ENCODE measurements at places on chromosomes 3 and 15.

DNA sequence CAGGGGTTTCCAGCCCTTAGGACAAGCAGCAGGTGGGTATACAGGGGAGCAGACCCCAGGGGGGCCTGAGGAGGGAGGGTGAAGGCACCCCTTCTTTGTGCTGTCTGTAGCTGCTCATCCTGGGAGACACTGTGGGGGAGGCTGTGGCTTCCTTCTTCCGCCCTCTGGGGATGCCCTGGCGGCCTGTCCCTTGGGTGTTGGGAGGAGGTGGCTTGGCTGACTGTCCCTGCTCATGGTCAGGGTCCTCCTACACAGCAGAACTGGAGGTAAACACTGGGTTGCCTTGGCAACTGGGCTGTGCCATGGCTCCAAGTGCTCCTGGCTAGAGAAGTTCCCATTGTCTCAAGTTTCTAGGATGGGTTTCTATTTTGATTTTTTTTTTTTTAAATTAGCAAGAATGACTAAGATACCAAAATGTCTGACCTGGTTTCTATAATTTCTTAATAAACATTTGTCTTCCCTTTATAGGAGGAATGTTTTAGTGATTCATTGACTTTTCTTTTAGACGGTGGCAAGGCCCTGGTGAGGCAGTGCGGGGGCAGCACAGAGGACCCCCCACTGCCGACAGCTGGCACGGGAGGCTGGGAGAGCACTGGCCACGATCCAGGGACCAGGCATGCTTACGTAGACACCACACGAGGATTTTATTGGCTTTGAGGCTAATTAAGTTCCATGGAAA lies 12.4 kb downstream of the KLF13 start:
- ATAC-seq = peak; percentile 72
- no peaks in the 10 kb centered on the region for H3K27me3 ChIP-seq
- no peak overlapping the region for H3K4me3 ChIP-seq
- peak overlapping the region; percentile 79 for H3K27ac ChIP-seq

DNA sequence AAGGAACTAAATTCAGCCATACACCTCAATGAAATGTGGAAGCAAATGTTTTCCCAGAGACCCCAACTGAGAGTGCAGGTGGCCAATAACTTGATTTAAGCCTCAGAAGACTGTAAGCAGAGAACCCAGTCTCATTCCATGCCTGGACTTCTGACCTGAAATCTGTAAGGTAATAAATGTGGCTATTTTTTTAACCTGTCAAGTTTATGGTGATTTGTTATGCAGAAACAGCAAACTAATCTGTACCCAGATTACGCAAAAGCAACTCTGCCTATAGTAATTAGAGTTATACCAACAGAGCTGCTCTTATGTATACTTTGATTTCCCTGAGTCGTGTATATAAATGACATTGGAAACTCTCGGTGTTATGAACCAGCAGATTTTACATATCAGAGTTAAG lies 534.0 kb upstream of the NAALADL2 start:
- no peaks in the 10 kb centered on the region for H3K27me3 ChIP-seq
- H3K4me1 ChIP-seq = no peaks in the 10 kb centered on the region
- no peak overlapping the region for H3K27ac ChIP-seq

DNA sequence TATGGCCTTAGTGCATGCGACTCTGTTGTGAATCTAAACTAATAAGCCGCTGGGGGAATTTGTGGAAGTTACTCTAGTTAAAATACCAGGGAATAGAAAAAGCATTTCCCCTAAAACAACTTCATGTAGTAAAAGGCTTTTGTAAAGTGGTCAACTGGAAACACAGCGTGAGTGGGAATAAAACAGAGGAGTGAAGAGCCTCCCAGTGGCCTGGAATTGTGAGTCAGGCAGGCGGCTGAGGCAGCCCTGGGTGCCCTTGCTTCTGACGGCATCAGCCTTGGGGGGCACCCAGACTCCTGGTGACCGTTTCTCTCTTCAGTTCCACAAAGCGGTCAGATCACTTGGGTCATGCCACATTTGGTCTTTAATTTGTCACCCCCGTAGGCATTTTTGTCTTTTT lies 108.4 kb downstream of the GHSR start:
- ATAC-seq = no peak
- H3K36me3 ChIP-seq = peaks cover 3% of the 10 kb centered on the region
- no peaks in the 10 kb centered on the region for H3K27me3 ChIP-seq
- H3K27ac ChIP-seq = no peak overlapping the region
- H3K4me3 ChIP-seq = no peak overlapping the region

GRCh38 chr15:98281130-98281529 lies 320.6 kb downstream of the ARRDC4 start:
- no peak overlapping the region for H3K27ac ChIP-seq
- no peaks in the 10 kb centered on the region for H3K36me3 ChIP-seq
- ATAC-seq = no peak
- H3K4me3 ChIP-seq = no peak overlapping the region
- peaks cover 29% of the 10 kb centered on the region for H3K27me3 ChIP-seq
- no peaks in the 10 kb centered on the region for H3K4me1 ChIP-seq

- H3K4me1 ChIP-seq = no peaks in the 10 kb centered on the region
- H3K27ac ChIP-seq = no peak overlapping the region
Observed at GRCh38 chr3:22101811-22102210, 350.8 kb upstream of the ZNF385D start.

GRCh38 chr3:183244219-183244618 lies 8.8 kb upstream of the B3GNT5 start:
- no peaks in the 10 kb centered on the region for H3K4me1 ChIP-seq
- no peaks in the 10 kb centered on the region for H3K36me3 ChIP-seq
- no peak overlapping the region for H3K27ac ChIP-seq
- no peak for ATAC-seq
- peaks cover 7% of the 10 kb centered on the region for H3K27me3 ChIP-seq

GRCh38 chr15:70625438-70625837 lies 137.9 kb downstream of the UACA start:
- H3K27me3 ChIP-seq = no peaks in the 10 kb centered on the region
- no peaks in the 10 kb centered on the region for H3K36me3 ChIP-seq
- H3K4me3 ChIP-seq = no peak overlapping the region
- H3K4me1 ChIP-seq = no peaks in the 10 kb centered on the region
- no peak for ATAC-seq

GRCh38 chr3:16329826-16330129 lies 64.8 kb downstream of the OXNAD1 start:
- peaks cover 27% of the 10 kb centered on the region for H3K36me3 ChIP-seq
- H3K4me3 ChIP-seq = no peak overlapping the region
- no peaks in the 10 kb centered on the region for H3K27me3 ChIP-seq
- ATAC-seq = no peak
- no peak overlapping the region for H3K27ac ChIP-seq

DNA sequence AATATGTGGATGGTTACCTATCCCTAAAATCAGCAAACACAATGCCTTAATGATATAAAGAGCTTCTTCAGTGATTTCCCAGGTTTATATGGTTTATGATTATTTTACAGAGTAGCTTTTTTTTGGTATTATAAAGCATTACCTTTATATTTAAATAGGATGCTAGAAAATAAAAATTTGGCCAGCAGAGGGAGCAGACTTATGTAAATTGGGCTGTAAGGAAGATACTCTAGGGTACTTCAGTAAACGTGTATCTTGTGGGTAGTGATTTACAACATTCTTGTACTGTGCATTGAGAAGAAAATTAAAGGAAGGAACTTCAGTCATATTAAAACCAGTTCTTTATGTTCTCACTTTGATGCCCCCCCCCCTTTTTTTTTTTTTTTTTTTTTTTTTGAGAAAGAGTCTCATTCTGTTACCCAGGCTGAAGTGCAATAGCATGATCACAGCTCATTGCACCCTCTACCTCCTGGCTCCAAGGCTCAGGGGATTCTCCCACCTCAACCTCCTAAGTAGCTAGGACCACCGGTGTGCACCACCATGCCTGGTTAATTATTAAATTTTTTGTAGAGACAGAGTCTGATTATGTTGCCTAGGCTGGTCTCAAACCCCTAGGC lies 167.9 kb downstream of the BBX start:
- no peak overlapping the region for H3K4me3 ChIP-seq
- H3K4me1 ChIP-seq = no peaks in the 10 kb centered on the region
- no peak for ATAC-seq

GRCh38 chr3:134704556-134704955 lies 53.7 kb upstream of the KY start:
- H3K27ac ChIP-seq = no peak overlapping the region
- H3K4me1 ChIP-seq = no peaks in the 10 kb centered on the region
- H3K4me3 ChIP-seq = no peak overlapping the region
- no peaks in the 10 kb centered on the region for H3K27me3 ChIP-seq
- no peak for ATAC-seq
- H3K36me3 ChIP-seq = no peaks in the 10 kb centered on the region

DNA sequence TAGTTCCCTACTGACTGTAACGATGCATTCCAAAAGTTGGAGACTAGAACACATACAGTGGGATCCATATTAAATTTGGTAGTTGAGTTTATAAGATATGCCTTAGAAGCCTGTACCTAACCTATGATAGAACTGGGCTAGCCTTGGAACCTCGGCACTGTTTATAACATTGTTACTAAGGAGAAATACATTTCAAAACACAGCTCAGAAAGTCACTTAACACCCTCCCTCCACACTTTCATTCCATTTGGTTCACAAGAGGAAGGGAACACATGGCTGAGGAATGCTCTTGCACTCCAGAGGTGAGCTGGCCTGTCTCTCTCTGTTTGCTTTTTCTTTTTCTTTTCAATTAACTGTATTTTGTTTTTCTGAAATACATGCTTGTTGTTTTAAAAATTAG lies 48.7 kb upstream of the TSC22D2 start:
- no peaks in the 10 kb centered on the region for H3K4me1 ChIP-seq
- ATAC-seq = no peak
- no peak overlapping the region for H3K27ac ChIP-seq
- H3K36me3 ChIP-seq = no peaks in the 10 kb centered on the region
- H3K4me3 ChIP-seq = no peak overlapping the region

- no peak overlapping the region for H3K27ac ChIP-seq
- no peaks in the 10 kb centered on the region for H3K4me1 ChIP-seq
- peaks cover 56% of the 10 kb centered on the region for H3K27me3 ChIP-seq
- ATAC-seq = no peak
Observed at GRCh38 chr15:80780416-80781221, 1.4 kb downstream of the CEMIP start.

GRCh38 chr3:116314476-116314875 lies 130.8 kb downstream of the LSAMP start:
- ATAC-seq = no peak
- H3K27ac ChIP-seq = no peak overlapping the region
- no peaks in the 10 kb centered on the region for H3K36me3 ChIP-seq
- no peaks in the 10 kb centered on the region for H3K27me3 ChIP-seq
- H3K4me3 ChIP-seq = no peak overlapping the region
- H3K4me1 ChIP-seq = no peaks in the 10 kb centered on the region

GRCh38 chr3:172467170-172467824 lies 19.0 kb upstream of the GHSR start:
- H3K27me3 ChIP-seq = no peaks in the 10 kb centered on the region
- H3K36me3 ChIP-seq = no peaks in the 10 kb centered on the region
- peaks cover 3% of the 10 kb centered on the region for H3K4me1 ChIP-seq
- no peak for ATAC-seq
- no peak overlapping the region for H3K4me3 ChIP-seq

GRCh38 chr3:191355406-191355805 lies 25.1 kb upstream of the UTS2B start:
- no peaks in the 10 kb centered on the region for H3K36me3 ChIP-seq
- H3K27me3 ChIP-seq = no peaks in the 10 kb centered on the region
- ATAC-seq = no peak
- peak overlapping the region; percentile 73 for H3K27ac ChIP-seq
- H3K4me1 ChIP-seq = peaks cover 26% of the 10 kb centered on the region
- H3K4me3 ChIP-seq = no peak overlapping the region

DNA sequence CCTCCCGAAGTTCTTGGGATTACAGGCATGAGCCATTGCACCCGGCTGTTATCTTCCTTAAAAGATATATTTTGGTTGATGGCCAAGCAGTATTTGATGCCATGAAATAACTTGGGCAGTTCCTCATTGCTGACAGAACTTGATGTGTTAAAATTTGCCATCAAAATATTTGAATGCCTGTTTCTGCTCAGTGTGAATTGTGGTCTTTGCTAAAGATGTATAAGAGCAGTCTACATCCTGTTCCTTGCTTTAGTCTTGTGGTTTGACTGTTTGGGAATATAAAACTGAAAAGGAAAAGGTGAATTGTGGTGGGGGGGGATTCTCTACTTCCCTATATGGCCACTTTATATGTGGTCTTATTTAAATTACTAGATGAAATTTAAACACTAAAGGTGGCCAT lies 14.0 kb downstream of the TRIM71 start:
- no peak overlapping the region for H3K4me3 ChIP-seq
- no peak for ATAC-seq
- no peaks in the 10 kb centered on the region for H3K36me3 ChIP-seq
- H3K4me1 ChIP-seq = no peaks in the 10 kb centered on the region

DNA sequence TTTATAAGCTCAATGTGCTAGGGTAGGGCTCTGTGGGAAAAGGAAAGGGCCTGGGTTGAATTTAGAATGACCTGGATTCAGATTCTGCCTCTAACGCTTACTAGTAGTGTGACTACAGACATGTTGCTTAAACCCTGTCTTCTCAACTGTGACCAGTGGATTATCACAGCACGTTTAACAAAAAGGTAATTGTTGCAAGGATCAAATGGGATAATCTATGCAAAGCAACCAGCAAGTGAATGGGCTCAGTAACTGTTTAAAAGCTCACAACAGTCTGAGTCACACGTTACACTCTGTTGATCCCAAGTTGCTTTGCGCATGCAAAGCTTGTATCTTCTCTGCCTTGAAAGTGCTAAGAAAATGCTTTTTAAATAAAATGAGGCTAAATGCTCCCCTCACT lies 236.5 kb downstream of the IL20RB start:
- no peak overlapping the region for H3K4me3 ChIP-seq
- H3K4me1 ChIP-seq = no peaks in the 10 kb centered on the region

DNA sequence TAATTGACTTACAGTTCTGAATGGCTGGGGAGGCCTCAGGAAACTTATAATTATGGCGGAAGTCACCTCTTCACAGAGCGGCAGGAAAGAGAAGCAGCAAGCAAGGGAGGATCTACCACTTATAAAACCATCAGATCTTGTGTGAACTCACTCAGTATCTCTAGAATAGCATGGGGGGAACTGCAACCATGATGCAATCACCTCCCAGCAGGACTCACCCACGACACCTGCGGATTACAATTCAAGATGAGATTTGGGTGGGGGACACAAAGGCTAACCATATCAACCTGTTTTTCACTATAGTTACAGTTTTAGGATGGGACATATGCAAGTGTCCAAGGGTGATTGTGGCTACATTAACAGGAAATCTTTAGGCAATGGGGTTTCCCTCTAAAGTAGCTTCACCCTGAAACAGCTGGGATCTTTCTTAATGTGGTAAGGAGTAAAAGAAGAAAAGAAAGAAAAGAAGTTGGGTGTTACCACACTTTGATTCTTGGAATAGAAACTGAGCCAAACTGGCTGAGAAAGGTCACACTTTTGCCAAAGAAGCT lies 453.8 kb downstream of the OTOL1 start:
- H3K27me3 ChIP-seq = no peaks in the 10 kb centered on the region
- ATAC-seq = no peak
- no peak overlapping the region for H3K4me3 ChIP-seq
- H3K27ac ChIP-seq = no peak overlapping the region
- no peaks in the 10 kb centered on the region for H3K4me1 ChIP-seq

DNA sequence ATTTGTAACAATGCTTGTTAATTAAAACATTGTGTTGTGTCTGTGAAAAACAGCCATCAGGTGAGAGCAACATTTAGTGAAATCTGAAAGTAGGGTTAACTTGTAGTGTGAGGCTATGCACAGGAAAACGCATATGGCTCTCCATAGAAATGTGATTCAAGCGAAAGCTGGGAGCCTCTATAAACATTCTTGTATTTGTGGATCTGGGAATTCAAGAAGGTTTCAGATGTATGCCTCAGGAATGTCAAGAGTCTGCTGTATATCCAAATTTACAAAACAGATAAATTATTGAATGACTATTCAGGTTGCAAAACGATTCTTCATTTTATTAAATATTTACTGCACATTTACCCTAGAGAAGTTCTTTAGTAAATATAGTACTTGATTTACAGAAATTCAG lies 166.0 kb downstream of the THSD4 start:
- H3K4me1 ChIP-seq = peaks cover 10% of the 10 kb centered on the region
- H3K36me3 ChIP-seq = no peaks in the 10 kb centered on the region
- H3K27me3 ChIP-seq = no peaks in the 10 kb centered on the region
